Suppressor macrophage (primary cell): ENCODE measurements at places on chromosomes 7 and 10.

DNA sequence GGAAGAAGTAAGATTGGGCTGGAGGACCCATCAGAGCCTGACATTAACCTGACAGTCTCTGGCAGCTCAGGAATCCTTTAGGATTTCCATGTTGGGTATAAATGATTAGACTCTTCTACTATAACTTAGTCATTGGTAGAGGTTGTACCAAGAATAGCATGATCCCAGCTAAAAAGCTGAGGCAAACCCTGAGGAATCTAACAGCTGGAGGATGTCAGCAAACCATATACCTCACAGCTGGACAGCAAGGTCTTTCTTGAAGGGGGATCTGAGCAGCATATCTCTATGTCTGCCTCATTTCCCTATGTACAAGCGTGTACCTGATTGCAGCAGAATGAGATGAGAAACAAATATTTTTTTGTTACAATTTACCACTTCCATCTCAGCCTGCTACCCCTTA, 103.2 kb downstream of the NPSR1 start:
- DNase-seq: no peak

DNA sequence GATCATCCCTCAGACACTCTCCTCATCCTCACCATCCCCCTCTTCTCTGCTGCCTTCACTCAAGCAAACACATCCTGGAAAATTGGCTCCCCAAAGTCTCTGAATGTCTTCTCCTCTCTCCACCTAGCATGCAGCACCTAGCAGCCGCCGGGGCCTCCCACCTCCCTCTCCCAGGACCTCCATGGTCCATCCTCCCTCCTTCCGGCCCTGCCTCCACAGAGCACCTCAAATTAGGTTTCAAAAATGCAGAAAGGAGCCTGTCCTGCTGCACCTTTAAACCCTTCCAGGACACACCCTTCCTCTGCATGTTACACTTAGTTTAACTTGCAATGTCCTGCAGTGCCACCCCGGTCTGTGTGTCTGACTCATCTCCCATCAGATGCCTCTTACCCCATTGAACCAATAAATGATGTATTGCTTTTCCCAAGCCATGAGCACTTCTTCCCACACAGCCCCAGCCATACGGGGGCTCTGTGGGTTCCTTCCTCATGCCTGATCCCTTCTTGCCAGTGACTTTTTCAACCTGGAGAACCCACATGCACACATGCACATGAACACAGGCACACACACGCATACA, 582.5 kb upstream of the MGMT start:
- no peak for DNase-seq

GRCh38 chr10:118448744-118449143, 106.6 kb upstream of the FAM204A start:
- no peak for DNase-seq

GRCh38 chr10:100623521-100624230, 87.9 kb downstream of the HIF1AN start:
- DNase-seq: no peak

DNA sequence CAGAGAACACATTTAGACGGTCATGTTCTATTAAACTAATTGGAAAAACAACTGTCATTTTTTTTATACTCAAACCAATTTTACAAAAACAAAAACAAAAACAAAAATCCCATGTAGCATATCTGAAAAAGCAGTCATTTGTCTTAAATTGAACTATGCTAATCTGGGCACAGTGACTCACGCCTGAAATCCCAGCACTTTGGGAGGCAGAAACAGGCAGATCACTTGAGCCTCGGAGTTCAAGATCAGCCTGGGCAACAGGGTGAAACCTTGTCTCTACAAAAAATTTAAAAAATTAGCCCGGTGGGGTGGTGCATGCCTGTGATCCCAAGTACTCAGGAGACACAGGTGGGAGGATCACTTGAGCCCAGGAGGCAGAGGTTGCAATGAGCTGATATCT, 253.4 kb downstream of the DOCK4 start:
- DNase-seq: no peak

DNA sequence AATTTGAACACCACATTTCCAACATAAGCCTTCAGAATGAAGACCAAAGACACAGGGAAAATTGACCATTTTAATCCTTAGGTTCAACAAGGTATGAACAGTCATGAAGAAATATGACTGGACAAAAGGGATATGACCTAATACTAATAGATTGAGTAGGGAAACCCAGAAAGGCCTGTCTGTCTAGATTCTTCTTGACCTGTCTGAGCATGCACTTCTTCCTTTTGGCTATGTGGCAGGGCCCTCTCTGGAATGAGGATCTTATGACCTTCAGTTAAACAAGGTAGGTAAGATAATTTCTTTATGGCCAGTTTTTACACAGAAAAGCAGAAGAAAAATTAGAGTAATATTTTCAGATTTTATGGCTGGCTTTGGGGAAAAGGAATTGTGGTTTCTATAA, 3.0 kb upstream of the PHYHIPL start:
- no peak for DNase-seq

GRCh38 chr7:40095230-40095629, 39.2 kb downstream of the MPLKIP start:
- DNase-seq: no peak
